Caudate nucleus (tissue), 63 donors: ENCODE measurements at places on chromosomes 1 and 21.

GRCh38 chr1:225361176-225361575 is 66.7 kb downstream of the LBR start:
- no peak for DNase-seq

- DNase-seq, result no peak
Observed at GRCh38 chr1:182229921-182230491, 161.6 kb downstream of the GLUL start.

- DNase-seq, result peak; percentile 1
Observed at GRCh38 chr1:152869808-152870419, 8.2 kb upstream of the SMCP start.

GRCh38 chr21:16992448-16992847 is 520.4 kb upstream of the CXADR start:
- DNase-seq, result no peak

DNA sequence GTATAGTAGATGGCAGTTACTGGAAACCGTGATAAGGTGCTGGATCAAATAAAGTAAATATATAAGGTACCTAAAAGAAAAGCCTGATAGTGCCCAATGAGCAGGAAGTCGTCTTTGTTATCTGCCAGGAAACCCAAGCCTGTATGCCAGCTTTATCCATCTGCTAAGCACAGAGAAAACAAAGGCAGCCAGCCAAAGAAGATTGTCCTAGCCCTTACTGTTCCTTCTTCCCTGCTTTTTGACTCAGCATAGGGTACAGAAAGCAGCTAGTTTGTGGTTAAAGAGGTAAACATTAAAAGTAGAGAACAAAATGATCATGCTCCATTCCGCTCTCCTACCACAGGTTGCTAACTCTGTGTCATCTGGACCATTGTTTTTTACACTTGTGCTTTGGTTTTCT is 10.1 kb downstream of the KRTAP22-2 start:
- DNase-seq, result no peak

GRCh38 chr1:37893673-37894072 is 34.3 kb upstream of the MTF1 start:
- no peak for DNase-seq

DNA sequence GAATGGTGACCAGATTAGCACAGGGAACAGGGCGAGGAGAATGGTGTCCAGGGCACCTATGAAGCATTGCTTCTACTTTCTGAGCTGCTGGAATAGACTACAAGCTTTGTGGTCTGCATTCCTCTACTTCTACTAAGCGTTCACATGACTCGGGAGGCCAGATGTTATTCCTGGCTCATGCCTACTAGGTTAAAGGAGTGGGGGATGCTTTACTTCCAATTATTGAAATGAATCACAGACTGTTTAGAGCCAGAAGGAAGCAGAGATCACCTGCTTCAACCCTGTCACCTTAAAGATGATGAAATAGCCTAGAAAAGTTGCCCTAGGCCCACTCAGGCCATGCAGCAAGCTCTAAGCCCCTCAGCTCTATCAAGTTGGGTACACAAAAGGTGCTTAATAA is 633.5 kb downstream of the KIF26B start:
- no peak for DNase-seq

DNA sequence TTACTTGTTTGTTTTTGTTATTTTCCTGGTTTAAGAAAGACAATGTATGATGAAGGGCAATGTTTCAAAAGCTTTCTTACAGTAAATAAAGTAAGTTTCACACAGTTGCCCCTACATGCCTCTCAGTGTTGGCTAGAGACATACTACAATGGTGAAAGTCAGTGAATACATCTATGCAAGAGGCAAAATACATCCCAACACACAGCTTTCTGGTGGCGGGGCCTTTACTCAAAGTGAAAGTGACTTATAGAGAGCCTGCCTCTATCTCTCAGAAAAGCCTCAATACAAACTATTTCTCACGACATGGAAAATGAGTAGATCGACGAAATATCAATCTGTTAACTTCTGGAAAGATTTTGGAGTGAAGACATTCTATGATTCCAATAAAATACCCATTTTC is 122.3 kb downstream of the SLC30A10 start:
- no peak for DNase-seq

GRCh38 chr1:156025876-156026275 is 5.1 kb upstream of the SSR2 start:
- no peak for DNase-seq

DNA sequence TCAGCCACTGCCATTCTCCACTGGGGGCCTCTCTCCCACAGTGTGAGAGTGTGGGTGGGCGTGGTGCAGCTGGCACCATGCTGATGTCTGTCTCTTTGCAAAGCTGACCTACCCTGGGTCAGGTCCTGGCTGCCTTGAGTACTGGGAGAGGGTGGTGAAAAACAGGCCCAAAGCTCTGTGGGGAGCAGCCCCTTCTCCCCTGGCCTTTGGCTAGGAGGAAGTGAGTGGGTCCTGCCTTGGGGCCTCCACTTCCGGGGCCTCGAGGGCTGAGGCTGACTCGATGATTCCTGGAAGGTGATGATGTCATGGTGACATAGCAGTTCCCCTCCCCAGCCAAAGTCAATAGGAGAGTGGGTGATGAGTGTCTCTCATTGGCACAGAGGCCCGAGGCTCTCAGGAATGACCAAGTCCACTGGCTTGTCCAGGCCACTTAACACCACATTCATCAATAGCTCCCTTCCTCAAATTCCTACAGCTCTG is 53.0 kb downstream of the IER5 start:
- no peak for DNase-seq

DNA sequence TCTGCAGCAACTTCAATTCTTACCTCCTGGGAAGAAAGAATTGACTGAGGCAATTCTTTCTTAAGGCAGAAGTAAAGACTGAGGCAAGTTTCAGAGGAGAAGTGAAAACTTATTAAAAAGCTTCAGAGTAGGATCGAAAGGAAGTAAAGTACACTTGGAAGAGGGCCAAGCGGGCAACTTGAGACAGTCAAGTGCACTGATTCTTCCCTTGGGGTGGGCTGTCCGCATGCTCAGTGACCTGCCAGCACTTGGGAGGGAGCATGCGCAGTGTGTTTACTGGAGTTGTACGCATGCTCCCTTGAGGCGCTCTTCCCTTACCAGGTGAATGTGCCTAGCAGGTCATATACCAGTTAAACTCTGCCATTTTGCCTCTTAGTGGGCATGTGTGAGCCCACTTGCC is 55.3 kb upstream of the NBPF3 start:
- DNase-seq, result no peak

- DNase-seq, result no peak
Observed at GRCh38 chr1:232958067-232958466, 7.7 kb downstream of the NTPCR start.

DNA sequence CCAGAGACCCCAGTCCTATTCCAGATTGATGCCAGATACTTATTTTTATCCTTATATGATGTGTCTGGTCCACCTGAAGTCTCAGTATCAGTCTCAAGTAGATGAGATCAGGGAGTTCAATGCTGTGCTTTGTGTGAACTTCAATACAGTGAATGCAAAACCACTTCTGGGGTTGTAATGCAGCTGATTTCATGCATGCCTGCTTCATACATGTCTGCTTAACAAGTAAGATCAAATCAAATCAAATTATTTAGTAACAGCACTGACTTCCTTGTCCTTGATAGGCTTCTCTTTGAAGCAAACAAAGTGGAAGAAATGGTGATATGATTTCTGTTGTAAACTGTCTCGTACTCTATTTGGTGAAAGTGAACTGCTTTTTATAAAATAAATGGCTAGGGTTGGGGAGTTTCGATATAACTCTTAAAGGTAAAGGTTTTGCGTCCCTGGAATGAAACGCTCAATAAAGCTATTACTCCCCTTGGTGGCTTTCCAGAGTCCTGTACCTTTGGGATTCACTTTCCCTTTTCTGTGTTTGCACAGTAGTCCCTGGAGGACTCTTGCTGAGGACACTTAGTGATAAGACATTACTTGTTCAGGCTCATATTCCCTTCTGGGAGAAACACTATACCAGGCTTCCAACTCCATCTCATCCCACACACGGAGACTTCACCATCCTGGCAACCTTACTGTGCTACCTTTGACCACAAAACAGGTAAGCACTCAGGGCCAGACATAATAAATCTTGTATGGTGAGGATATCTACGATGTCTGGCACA is 59.3 kb downstream of the FH start:
- no peak for DNase-seq

DNA sequence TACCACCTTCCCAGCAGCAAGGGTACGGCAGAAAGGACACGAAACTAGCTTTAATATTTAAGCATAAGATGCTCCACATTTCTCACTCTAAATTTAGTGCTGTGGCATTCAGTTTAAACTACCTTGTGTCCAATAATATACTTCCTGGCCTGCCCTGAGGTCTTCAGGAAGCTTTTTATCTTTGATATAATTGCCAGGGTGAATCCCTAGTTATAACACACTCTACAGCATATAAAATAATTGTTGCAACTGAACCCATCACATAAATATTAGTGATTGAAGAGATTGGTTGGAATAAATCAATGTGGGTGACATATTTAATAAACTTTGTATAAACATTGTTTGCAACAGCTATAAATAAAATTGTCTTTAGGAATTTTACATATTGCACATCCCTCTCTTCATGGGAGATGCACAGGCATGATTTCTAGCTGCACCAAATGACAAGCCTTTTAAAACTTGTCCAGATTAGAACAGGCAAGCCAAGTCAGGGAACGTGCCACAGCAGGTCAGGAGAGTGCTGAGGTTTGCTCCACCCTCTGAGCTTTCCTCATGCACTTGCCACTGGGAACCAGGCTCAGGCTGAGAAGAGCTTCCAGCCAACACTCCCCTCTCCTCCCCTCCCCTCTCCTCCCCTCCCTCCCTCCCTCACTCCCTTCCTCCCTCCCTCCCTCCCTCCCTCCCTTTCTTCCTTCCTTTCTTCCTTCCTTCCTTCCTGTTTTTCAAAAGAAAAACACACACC is 623.2 kb upstream of the PKN2 start:
- DNase-seq, result no peak

- no peak for DNase-seq
Observed at GRCh38 chr1:241532864-241533263, 686 bp downstream of the KMO start.

GRCh38 chr1:18805925-18806849 is 53.3 kb downstream of the TAS1R2 start:
- no peak for DNase-seq

DNA sequence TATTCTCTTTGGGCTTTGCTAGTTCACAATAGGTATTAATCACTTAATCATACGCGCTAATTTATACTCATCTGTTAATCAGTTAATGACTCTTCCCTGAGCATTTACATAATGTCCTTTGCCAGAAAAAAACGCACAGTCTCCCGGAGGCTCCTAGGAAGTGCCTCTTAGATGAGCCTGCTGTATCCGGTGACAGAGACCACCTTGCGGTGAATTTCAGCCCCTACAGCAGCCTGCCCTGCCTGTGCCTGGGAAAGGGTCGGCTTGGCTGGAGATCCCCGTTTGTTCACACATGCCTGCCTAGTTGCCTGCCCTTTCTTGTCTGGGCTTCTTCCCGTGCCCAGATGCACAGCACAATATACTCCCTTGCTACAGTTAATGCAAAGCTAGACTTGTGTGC is 152.9 kb downstream of the ZBTB18 start:
- no peak for DNase-seq

GRCh38 chr1:197541411-197541810 is 233.9 kb downstream of the DENND1B start:
- no peak for DNase-seq

- DNase-seq, result peak; percentile 30
Observed at GRCh38 chr1:41917835-41918449, 780 bp downstream of the HIVEP3 start.

- no peak for DNase-seq
Observed at GRCh38 chr1:154971341-154971998, 923 bp upstream of the SHC1 start.

DNA sequence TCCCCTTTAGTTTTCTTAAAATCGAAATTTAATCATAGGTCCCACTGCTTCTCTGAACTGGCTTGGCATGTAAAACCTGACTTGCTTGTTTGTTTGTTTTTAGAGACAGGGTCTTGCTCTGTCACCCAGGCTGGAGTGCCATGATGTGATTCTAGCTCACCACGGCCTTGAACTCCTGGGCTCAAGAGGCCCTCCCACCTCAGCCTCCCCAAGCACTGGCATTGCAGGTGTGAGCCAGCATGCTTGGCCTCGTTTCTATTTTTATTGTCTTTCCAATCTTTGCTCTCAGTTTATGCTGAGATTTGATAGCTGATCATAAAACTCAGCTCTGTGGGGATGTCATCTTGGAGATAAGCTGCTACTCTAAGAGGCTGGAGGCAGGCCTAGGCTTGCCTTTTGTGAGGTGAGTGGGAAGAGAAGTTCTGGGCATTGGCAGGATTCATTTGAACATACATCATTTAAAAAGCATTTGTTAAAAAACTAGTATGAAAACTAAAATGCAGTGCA is 51.5 kb upstream of the GCLM start:
- no peak for DNase-seq

DNA sequence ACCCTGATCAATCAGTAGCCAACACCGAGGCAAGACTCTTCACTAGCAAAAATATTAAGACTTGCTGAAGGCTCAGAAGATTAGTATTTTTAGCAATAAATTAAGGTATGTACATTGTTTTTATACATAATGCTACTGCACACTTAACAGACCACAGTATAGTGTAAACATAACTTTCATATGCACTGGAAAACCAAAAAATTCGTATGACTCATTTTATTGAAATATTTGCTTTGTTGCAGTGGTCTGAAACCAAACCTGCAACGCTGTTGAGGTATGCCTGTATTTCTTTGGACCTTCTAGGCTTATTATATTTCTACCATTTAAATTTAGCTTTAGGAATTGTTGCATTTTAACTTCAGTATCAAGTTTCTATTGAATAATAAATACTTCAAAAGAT is 65.8 kb upstream of the BCL9 start:
- no peak for DNase-seq

GRCh38 chr1:61640531-61641530 is 84.1 kb downstream of the TM2D1 start:
- DNase-seq, result no peak

DNA sequence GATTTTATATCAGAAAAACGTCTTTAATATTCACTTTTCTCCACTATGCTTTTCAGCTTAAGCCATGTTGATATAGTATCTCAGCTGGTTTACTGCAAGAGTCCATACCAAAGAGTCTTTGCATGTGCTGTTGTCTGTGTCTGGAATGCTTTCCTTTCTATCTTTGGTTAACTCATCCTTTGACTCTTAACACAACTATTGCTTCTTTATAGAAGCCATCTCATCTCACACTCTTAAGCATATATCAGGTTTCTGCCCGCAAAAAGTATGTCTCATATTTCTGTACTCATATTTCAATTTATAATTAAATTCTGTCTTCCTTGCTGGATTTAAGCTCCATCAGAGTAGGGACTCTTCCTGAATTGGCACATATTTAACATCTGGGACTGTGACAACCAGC is 220.9 kb upstream of the KCNK2 start:
- DNase-seq, result no peak

GRCh38 chr1:241419986-241420385 is 63.0 kb upstream of the RGS7 start:
- DNase-seq, result no peak

- DNase-seq, result no peak
Observed at GRCh38 chr1:25692560-25692959, 76.0 kb downstream of the MAN1C1 start.

- no peak for DNase-seq
Observed at GRCh38 chr1:165849353-165850133, 22.1 kb downstream of the UCK2 start.

GRCh38 chr1:73162564-73162963 is 880.2 kb upstream of the NEGR1 start:
- no peak for DNase-seq

- DNase-seq, result no peak
Observed at GRCh38 chr1:69373520-69373919, 194.2 kb upstream of the LRRC7 start.
